ENCODE measurements at places on chromosomes 4 and X.
A peak's percentile ranks its signal among the peaks of the same experiment; 100 is the strongest.

GRCh38 chr4:2396781-2397368 is 21.6 kb downstream of the ZFYVE28 start:
- DNase-seq, result no peak

DNA sequence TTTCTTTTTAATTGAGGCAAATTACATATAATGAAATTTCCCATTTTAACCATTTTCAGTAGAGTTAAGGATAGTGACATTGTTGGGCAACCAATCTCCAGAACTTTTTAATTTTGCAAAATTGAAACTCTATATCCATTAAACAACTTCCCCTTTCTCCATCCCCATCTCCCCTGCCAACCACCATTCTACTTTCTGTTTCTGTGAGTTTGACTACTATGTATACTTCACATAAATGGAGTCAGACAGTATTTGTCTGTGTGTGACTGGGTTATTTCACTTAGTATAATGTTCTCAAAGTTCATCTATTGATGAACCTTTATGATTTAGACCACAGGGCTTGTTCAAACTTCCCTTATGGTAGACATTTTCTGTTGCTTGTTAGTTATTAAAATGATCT is 364.5 kb upstream of the MAD2L1 start:
- DNase-seq, result no peak

DNA sequence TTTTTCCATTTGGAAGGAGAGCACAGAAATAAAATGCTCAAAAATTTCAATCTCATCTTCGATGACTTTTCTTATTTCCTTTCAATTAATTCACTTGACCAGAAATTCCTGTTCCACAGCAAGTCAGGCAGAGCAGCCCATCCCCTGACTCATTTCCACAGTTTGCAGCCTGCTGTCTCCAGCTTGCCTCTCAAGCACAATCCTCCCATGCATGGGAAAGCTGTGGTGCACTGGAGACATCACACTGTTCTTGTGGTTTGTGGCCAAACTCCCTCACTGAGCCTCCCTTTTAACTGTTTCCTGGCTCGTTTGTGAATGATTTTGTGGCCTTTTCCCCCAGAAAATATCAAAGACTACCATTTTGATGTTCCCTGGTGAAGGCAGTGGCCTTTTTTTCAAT is 114.0 kb upstream of the ENPEP start:
- DNase-seq, result no peak

DNA sequence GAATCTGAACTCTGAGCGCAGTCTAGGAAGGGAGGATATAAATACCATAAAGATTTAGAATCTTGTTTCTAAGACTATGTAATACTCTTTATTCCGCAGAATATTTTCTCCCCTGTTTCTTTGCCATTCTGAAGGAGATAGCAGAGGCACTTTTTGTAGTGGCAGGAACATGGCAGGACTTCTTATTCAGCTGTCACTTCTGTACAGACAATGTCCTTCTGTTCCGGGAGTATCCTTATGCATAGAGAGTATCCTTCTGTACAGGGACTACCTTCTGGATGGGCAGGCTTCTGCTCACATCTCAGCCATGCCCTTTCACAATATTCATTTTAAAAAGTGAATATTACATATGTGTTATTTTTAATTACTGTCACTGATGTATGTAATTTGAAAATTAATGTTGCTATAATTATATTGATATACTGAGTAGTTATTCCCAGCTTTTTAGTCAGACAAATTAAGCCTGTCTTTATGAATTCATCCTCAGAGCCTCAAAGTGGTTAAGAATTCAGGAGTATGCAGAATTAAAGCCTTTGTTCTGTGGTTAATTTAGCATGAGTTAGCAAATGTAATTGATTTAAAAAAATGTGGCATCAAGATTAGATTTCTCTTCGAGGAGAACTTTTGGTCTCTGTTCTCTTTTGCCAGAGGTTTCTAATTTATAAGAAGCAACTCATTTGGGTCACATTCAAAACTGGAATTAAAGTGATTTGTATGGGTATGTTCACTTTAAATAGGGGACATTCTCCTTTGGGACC is 174.4 kb downstream of the FHIP1A start:
- no peak for DNase-seq

- DNase-seq, result no peak
Observed at GRCh38 chr4:41363384-41363981, 106.8 kb downstream of the UCHL1 start.

- DNase-seq, result no peak
Observed at GRCh38 chr4:14193601-14194000, 566.1 kb upstream of the BOD1L1 start.

- no peak for DNase-seq
Observed at GRCh38 chrX:53286171-53286570, 4.8 kb upstream of the IQSEC2 start.

GRCh38 chrX:34598362-34598761 is 58.7 kb downstream of the TMEM47 start:
- DNase-seq, result no peak

DNA sequence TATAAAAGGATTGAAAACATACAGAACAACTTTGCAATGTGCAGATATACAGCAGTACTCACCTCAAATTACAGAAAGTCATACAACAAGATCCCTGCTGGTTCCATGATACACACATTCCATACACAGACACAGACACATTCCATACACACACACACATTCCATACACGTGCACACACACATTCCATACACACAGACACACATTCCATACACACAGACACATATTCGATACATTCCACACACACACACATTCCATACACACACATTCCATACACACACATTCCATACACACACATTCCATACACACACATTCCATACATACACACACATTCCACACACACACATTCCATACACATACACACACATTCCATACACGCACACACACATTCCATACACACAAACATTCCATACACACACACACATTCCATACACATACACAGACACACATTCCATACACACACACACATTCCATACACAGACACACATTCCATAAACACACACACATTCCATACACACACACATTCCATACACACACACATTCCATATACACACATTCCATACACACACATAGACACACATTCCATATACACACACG is 13.7 kb downstream of the LINC00632 start:
- DNase-seq, result no peak

DNA sequence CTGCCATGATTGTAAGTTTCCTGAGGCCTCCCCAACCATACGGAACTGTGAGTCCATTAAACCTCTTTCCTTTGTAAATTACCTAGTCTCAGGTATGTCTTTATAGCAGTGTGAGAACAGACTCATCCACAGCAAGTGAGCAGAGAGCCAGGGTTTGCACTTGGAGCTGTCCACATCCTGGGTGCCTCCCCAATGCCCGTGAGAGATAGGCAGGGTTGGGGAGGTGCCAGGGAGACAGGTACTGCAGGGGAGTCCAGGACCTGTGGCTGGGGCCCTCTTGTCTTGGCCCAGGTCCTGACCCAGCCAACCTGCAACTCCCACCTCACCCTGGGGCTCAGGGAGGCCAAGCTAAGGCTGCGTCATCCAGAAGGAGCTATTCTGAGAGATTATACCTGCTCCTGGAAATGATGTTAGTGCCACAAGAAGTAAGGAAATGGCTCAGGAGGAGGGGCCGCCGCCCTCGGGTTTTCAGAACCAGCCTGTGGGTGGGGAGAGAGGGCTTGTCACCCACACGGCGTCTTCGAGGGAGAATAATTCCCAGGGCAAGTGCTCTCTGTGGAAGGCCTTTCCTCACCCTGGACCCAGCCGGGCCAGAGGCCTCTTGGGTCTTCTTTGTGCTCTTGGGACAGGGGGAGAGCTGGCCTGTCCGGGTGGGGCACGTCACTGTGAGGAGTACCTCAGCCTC is 66.5 kb downstream of the ADRA2C start:
- DNase-seq, result no peak

DNA sequence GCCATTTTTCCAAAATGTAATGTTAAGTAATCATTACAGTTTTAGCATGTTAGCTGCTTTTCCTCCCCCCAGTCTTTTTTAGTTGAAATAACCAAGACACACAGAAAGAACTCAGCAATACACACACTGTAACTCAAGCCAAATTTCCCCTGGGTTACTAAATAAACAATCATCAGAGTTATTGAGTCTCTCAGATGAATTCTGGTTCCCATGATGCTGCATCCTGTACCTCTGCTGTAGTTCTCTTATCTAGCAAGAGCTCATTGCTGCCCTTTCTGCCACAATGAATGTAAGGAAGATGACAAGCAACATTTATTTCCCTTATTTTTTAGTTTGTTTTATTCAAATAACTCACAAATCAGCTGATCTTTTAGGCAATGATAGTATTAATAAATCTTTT is 185.1 kb downstream of the ARHGAP6 start:
- DNase-seq, result no peak

GRCh38 chrX:150410513-150410912 is 47.4 kb downstream of the MAMLD1 start:
- DNase-seq, result no peak

GRCh38 chr4:184424279-184424678 is 50.1 kb downstream of the IRF2 start:
- DNase-seq, result no peak

GRCh38 chr4:142832022-142832421 is 14.1 kb downstream of the INPP4B start:
- no peak for DNase-seq

- peak; percentile 49 for DNase-seq
Observed at GRCh38 chr4:108465886-108466500, 154.4 kb upstream of the RPL34 start.

- DNase-seq, result no peak
Observed at GRCh38 chr4:39406763-39407583, at the start of gene KLB. KLB (plus strand) TSS chr4:39406930; CDS start chr4:39406950, 20 bp downstream.

DNA sequence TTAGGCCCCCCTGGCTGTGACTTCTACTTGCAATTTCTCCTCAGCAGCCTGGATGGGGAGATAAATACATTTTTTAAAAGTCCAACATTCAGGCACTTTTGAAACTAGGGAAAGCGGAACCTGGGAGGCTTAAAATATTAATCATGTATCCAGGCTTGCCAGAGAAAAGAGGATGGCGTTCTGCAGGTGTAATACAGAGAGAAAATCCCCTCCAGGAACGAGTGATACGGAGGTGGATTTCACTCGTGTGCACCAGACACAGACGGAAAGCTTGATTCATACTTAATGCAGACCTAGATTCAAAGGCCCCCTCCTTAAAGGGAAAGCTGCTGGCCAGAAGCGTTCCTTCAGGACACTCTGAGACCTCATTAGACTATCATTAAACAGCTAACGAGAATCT is 354.0 kb upstream of the BOD1L1 start:
- no peak for DNase-seq
